HL-60 (cell line): ENCODE measurements at places on chromosomes 7 and 10.

GRCh38 chr10:23478570-23478969 lies 39.7 kb downstream of the OTUD1 start:
- no peak for DNase-seq

- DNase-seq, result no peak
Measured at GRCh38 chr7:141519623-141520022, 31.6 kb upstream of the AGK start.

GRCh38 chr7:77696643-77697534 lies 630 bp downstream of the RSBN1L start:
- DNase-seq, result no peak

GRCh38 chr10:4586776-4587175 lies 239.2 kb upstream of the AKR1E2 start:
- no peak for DNase-seq
